ENCODE measurements at places on chromosomes 5 and 9.

- DNase-seq: no peak
Measured at GRCh38 chr5:61000887-61001286, 55.9 kb downstream of the NDUFAF2 start.

DNA sequence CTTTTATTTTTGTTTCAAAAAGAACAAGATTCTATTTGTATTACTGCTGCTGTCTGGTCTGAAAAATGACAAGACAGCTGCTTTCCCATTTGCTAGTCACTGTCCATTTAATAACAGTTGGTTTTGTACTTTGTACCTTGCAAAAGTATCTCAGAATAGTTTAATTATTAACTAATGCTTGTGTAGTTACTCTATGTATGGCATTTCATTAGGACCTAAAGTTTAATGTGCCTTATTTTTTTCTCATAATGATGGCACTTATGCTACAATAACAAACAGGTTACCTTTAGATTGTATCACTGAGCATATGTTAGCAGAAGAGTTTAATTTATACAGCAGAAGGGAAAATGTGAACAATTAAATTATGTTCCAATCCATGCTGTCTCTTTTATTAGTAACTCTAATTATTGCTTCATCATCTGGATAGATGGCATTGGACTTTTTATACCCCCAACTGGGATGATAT lies 134.2 kb downstream of the CDH10 start:
- no peak for DNase-seq

GRCh38 chr9:96068511-96068910 lies 193.0 kb downstream of the ERCC6L2 start:
- no peak for DNase-seq

- DNase-seq: no peak
Measured at GRCh38 chr5:54007827-54008777, 302.3 kb downstream of the ARL15 start.

- DNase-seq: no peak
Measured at GRCh38 chr5:119063579-119064379, 7.1 kb upstream of the DMXL1 start.

DNA sequence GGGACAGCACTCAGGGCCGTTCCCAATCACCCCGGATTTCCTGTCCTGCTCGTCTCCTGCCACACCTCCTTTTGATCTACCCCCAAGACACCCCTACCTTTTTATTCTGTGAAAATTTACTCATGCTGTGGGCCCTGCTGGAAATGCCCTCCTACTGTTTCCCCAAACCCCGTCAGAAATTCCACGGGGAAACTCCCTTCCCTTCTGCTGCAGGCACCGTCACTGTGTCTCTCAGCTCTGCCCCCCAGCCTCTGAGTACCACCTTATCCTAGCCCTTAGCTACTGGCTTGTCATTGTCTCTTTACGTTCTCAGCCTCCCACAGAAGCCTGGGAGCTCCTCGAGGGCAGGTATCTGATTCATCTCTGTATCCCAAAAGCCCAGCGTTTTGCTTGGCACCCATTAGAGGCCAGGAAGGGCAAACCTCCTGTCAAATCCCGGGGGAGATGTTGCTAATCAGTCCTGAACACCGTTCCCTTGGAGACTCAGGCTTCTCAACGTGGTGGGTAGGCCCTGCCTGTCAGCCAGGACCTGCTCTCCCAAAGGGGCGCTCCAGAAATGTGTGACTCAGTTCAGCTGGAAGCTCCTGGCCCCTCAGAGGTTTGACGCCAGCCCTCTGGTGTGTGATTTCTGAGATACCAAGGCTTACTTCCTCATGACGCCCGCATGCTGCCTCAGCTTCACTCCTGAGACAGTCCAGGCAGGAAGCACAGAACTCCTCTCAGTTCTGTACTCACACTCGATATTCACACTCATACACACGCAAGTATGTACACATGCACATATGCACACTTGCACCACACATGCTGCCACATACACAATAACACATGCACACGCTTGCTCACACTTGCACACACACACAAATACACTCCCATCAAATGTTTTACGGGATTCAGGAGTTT lies 50.7 kb upstream of the GRHPR start:
- DNase-seq: no peak

GRCh38 chr9:31445357-31445756 lies 939.1 kb upstream of the ACO1 start:
- DNase-seq: no peak

GRCh38 chr5:177495243-177496060 lies 2.0 kb downstream of the PDLIM7 start:
- peak; percentile 92 for DNase-seq

DNA sequence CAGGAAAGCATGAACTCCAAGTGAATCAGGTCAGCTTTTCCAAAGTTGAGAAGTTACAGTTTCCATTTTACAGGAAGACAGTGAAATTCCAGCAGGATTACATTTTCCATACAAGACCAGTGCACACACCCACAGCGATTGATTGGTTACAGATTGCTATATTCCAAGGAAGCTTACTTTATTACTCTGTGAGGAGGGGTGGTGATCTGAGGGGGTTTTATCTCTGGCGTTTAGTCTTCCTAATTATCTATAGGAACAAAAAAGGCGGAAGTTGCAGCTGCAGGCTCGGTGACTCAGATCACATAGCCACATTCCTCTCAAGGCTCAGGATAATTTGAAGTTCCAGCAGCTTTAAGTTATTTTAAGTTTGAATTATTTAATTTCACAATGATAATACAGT lies 450.4 kb upstream of the NMUR2 start:
- DNase-seq: no peak

- no peak for DNase-seq
Measured at GRCh38 chr5:142851731-142852130, 81.6 kb downstream of the ARHGAP26 start.

DNA sequence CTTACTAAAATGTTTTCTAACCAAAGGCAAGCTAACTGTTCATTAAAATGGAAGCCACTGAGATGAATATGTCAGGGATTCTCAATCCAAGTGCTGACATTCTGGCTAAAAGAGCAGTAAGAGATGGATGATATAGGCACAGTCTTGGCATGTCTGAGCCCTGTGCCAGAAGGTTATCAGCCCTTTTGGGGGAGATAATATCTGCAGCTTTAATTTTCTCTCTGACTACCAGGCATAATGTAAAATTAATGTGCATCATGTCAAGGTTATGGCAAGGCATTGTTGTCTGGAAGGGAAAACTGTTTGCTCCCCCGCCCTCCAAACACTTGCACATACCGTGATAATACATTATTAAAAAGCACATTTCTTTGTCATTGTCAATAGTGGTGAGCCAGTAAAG lies 609.8 kb downstream of the ZNF608 start:
- no peak for DNase-seq

GRCh38 chr5:88551724-88552345 lies 283.2 kb upstream of the TMEM161B start:
- DNase-seq: no peak

- DNase-seq: no peak
Measured at GRCh38 chr5:149045089-149045460, 17.8 kb downstream of the SH3TC2 start.

GRCh38 chr9:132672413-132672690 lies 2.1 kb downstream of the GTF3C4 start:
- DNase-seq: no peak

DNA sequence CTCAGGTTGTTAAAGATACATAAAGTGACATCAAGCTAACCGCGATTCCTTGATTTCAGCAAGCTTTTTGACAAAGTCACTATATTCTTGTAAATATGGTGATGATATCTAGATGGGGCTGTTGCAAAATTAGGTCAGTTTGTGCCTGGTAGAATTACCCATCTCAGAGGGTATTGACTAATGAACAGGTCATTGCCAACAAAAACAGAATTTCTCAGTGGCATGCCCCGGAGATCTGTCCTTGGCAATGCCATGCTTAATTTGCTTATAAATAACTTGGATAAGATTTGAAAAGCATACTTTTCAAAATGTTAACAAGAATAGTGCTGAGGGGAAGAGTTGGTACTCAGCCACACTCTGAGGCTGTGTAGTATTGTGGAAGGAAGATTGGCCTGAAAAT lies 783.3 kb upstream of the SEMA6A start:
- no peak for DNase-seq

DNA sequence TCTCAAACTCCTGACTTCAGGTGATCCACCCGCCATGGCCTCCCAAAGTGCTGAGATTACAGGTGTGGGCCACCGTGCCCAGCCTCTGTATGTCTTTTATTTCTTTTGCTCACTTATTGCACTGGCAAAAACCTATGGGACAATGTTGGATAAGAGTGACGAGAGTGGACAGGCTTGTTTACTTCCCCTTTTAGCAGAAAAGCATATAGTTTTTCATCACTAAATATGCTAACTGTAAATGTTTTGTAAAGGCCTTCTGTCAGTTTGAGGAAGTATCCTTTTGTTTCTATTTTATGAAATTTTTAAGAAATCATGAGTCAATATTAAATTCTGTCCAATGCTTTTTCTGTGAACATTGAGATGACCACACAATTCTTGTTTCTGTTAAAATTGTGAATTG lies 103.3 kb downstream of the AUH start:
- no peak for DNase-seq

DNA sequence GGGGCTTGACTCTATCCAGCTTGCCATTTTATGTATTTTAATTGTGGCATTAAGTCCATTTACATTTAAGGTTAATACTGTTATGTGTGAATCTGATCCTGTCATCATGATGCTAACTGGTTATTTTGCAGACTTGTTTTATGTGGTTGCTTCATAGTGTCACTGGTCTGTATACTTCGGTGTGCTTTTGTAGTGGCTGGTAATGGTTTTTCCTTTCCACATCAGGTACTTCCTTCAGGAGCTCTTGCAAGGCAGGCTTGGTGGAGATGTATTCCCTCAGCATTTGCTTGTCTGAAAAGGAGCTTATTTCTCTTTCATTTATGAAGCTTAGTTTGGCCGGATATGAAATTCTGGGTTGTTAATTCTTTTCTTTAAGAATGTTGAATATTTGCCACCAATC lies 145.9 kb downstream of the CPLANE1 start:
- no peak for DNase-seq

- peak; percentile 89 for DNase-seq
Measured at GRCh38 chr5:173301695-173302545, 26.3 kb downstream of the STC2 start.

GRCh38 chr5:39520232-39520572 lies 95.4 kb upstream of the DAB2 start:
- DNase-seq: peak; percentile 51

GRCh38 chr9:28951945-28952344 lies 1378.7 kb upstream of the C9orf72 start:
- DNase-seq: no peak

GRCh38 chr9:118693645-118694044 lies 675.6 kb downstream of the BRINP1 start:
- no peak for DNase-seq

All from femur (tissue), 1 donor.